ENCODE measurements at places on chromosomes 16 and 17. TPM values are rescaled to one million over a fixed set of nuclear protein-coding genes. Genes with fewer than 3 reads are reported as not detected.

Gene ORMDL3
- total RNA-seq: 66.7 TPM

Gene SEC14L1
- 16.1 TPM for total RNA-seq

Gene WIPF2
- total RNA-seq: 9.8 TPM

Gene KIF1C
- total RNA-seq: 75.3 TPM

Gene NLRC3
- total RNA-seq: not detected

Gene DHRS7C
- total RNA-seq: not detected

Gene HAP1
- not detected for total RNA-seq

DNA sequence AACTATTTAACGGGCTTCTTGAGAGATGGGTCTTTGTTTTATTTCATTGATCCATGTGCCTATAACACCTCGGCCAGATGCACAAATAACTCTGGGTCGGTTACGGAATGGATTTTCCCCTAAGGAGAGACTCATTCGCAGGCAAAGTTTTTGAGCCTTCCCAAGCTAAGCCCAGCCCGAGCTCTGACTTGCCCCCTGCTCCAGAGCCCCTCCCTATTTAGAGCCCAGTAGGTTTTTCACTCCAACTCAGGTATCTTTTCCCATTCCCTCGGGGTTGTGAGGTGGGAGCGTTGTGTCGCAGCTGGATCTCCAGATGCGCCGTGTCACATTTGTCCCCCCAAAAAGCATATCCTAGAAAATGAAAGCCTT is 812 bp upstream of the MYOCD start:
- DNase-seq: no peak

DNA sequence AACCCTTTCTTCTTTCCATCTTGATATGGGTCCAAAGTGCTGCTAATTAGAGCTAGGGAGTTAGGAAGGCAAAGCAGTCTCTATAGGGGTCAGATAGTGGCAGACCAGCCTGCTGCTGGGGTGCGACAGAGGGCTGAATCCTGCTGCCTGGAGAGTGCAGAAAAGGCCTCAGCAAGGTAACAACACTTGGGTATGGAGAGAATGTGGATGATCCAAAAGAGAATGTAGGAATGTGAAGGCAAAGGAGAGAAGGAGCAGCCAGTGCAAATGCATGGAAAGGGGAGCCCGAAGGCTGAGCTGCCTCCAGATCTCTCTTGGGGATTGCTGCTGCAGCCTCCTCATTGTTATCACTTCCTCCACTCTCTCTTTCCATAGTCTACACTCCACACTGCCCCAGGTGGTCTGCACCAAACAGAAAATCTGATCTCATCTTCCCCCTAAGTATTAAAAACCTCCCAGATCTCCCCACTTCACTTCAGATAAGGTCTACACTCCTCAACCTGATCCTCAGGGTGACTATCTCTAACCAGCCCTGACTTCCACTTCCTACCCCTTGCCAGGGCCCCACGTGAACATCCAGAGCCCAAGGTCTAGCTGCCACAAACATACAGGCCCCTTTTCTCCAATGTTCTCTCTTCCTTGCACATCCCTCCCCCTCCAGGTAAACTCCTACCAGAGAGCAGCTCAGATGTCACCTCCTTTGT is 28.8 kb downstream of the TOM1L2 start:
- DNase-seq: no peak

DNA sequence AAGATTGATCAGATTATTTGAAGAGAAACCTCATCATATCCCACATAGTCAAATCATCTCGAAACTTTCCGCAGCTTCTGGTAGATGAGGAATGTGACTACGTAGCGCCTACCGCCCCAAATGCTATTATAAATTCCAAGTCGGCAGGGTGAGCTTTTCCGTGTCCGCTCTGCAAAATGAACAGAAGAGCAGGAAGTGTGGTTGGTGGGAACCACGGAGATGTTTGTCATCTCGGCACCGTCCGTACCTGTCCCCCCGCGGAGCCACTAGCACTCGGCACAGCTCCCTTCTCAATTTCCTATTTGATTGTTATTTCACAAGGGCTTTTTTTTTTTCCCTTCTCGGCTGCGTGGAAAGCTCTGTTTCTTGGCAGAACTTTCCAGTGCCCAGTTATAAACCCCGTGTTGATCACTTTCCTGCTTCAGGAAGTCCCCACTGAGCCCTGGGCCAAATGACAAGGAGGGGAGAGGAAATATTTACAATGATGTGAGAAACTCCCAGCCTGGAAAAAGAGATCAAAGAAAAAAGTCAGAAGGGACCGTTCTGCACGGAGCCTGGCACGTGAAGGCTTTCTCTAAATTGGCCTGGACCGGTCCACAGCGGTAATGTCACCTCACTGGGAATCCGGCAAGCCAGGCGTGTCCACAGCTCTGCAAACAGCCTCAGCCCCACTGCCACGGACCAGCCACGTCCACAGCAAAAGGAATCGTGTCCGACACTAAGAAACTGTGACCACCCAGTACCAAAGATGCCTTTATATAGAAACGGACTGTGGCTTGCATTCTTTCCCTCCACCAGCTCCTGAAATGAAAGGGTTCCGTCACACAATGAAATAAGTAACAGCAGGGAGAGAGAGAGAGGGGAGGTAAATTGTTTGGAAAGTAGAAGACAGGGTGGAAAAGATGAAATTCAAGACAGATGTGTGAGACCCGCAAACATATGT is 65.0 kb downstream of the MRM3 start:
- no peak for DNase-seq

- DNase-seq: no peak
Observed at GRCh38 chr17:497241-498034, 144.8 kb upstream of the RPH3AL start.

GRCh38 chr16:84324434-84325262 is 30.0 kb downstream of the WFDC1 start:
- DNase-seq: no peak

GRCh38 chr16:28990375-28991040 is 5.7 kb downstream of the LAT start:
- no peak for DNase-seq

GRCh38 chr17:42901535-42902229 is 1.1 kb downstream of the G6PC1 start:
- no peak for DNase-seq

DNA sequence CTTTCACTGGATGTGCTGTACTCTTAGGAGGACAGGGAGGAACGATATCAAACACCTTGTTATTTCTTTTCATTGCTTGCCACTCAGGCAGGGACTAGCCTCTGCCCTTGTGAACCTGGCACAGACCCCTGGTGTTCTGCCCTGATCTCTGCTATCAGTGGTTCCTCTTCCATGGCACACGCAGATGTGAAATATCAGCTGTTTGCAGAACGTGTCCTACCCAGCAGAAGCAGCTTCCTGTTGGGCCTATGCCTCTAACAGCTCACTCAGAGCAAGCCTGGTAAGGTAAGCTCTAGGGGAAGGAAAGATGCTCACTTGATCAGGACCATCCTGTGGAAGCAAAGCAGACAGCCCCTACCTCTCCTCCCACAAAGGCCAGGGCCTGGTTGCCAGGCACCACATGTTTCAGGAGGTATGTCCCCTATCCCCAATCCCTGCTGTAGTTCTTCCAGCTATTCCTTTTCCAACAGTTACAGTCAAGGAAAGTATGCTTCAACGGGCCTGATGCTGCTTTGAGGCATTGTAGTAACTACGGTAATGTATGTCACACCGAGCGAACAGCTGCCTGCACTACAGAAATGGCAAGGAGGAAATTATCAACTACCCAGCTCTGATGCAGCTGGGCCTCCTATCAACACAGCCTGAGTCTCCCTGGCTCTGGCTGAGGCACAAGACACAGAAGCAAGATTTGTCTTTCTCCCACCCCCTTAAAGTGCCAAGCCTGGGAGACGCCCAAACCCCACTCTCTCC is 41.3 kb upstream of the GFOD2 start:
- no peak for DNase-seq

- peak; percentile 55 for DNase-seq
Observed at GRCh38 chr17:79082311-79083190, 7.9 kb downstream of the ENGASE start.

DNA sequence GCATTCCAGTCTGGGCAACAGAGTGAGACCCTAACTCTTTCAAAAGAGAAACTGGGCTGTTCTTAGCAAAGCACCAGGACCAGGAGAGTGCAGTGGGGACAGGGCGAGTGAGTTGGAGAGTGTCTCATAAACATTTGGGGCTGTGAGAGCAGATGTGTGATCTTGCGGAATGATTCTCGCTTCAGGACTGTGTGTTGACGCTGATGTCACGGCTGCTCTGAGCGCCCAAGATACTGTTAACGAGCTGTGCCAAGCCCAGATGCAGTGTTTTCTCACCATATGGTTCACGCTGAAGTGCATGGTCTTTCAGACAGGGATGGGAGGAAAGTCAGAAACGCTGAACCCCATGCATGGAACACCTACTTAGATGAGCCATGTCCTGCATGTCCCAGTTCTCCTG is 438.2 kb downstream of the HS3ST4 start:
- DNase-seq: no peak

DNA sequence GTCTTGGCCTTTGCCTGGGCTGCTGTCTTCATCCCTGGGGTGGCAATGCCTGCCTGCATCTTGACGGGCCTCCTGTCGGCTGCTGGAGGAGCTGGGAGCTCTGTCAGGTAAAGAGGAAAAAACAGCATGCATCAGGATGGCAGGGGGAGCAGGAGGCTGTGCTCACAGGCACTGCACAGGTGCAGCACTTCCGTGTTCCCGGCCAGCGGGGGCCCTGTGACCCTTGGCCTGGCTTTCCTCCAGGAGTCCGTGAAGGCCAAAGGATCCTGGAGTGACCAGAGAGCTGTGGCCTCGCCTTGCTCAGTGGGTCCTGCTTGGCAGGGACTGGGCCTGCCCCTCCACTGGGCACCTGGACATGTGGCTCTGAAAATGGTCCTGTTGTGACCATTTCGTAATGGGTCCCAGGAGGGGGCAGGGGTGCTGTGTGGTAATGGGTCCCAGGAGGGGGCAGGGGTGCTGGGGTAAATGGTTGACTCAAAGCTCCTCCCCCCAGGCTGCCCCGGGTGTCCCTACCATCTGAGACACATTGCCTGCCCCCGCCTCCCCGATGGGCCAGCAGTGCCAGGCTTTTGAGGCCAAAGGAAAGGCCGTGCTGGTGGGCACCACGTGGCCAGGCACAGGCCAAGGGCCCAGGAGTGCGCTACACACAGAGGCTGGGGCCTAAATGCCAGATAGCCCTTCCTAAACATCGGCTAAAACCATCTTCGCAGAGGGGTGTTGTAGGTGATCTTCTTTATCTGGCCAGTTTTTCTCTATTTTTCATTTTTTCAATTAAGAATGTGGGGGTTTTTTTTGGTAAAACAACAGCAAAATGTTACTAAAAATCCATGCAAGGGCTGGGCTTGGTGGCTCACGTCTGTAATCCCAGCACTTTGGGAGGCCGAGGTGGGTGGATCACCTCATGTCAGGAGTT is 4.0 kb upstream of the FASN start:
- DNase-seq: peak; percentile 49

GRCh38 chr16:81286190-81286589 is 28.6 kb upstream of the GAN start:
- no peak for DNase-seq

- DNase-seq: no peak
Observed at GRCh38 chr16:883781-884180, 83.2 kb upstream of the GNG13 start.

DNA sequence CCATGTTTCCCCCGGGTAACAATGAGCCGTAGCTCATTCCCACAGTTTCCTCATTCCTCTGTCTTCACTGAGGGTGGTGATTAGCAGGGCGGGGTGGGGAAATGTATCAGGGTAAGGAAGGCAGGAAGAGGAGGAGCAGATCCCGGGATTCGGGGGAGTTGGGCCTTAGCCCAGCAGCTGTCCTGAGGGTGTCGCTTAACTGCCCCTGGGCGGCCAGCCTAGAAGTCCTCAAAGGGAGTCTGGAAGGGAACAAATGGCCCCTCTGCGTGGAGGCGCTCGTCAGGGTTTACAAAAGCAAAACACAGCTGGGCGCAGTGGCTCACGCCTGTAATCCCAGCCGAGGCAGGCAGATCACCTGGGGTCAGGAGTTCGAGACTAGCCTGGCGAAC is 14.3 kb downstream of the MLYCD start:
- DNase-seq: peak; percentile 38

DNA sequence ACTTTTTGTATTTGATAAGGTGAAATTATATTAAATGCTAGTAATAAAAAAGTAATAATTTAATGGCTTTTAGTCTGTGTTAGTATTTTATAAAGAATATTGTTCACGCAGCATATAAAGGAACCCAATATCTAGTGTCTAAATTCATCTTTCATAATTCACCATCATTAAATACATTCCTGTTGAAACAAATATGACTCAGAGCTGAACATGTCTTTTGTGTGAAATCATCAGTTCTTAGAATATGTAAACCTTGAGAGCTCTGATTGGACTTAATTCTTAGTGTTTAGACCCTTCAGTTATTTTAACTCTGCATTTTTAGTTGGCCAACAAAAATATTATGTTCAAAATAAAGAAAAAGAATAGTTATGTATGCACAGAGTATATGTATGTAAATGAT is 71.8 kb downstream of the ABHD15 start:
- no peak for DNase-seq

DNA sequence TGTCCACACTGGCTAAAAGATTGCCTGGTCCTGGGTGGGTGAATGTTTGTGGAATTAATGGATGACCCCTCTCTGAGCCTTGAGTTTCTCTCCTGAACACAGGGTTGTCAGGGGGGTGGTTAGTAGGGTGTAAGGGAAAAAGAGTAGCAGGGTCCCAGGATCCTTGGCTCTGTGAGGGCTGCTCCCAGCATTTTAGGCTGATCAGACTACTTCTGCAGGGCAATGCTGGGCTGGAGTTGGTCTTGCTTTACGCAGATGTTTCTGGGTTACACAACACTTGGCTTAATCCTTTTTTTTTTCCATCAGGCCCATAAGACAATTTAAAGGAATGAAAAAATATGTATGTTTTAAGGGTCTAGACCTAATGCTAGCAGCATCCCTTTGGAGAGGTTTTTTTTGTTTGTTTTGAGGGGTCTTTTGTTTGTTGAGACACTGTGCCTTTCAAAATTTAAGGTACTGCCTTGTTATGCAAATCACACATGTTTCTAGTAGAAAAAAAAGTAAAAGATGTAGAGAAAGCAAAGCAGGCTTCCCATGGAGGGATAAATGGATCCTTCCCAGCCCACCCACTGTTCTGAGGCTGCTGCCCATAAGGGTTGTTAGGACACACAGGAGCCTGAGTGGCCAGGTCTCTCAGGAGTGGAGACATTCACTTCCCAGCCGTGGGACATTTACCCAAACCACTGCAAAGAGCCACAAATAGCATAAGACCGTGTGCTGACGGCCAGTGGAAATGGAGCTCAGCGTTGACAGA is 225.6 kb upstream of the HSBP1 start:
- DNase-seq: no peak

DNA sequence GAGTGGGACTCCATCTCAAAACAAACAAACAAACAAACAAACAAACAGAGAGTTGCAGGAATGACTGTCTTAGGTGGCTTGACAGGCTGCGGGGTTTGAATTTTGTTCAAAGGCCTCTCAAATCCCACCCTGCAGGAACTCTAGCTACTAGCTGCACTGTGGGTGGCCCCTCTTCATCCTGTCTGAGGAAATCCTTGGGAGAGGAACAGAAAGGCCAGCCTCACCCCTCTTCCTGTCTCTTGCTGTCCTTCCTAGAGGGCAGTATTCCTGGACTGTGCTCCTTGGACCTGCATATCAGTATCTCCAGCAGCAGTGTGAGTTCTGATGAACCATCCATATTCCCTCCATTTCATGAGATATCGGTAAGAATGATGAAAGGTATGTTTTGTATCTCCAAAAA is 2.0 kb upstream of the CCDC92B start:
- DNase-seq: no peak
